ENCODE measurements at places on chromosomes 3 and 15.

DNA sequence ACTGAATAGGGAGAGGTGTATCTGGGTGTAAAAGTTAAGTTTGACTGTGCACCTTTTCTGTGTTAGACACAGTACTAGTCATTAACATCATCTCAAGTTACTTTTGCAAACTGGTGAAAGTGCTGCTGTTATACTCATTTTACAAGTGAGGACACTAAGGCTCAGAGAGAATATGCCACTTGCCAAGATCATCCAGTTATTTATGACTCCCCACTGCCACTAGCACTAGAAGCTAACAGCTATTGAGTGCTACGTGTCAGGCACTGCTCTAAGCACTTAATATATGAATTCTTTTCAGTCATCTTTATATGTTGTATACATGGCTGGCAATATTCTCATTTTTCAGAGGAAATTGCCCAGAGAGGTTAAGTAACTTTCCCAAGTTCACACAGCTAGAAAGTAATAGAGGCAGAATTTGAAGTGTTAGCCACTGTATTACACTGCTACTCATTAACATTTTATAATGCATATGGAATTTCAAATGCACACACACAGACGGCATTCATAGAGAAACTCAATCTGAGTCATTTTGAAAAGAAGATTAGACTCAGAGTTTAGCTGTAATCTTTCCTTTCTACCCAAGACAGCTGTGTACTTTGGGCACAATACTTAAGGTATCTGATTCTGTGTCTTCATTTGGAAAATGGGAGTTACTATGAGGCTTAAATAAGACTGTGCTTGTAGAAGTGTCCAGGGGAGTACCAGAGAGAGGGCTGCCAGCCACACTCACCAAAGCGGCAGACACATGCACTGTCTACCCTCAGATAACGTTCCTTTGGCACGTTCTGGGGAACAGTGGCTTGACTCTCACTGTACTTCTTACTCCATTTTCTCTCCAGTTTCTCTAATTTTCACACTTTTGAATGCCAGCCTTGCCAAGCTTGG is 1.3 kb upstream of the MASP1 start:
- DNase-seq, result no peak

DNA sequence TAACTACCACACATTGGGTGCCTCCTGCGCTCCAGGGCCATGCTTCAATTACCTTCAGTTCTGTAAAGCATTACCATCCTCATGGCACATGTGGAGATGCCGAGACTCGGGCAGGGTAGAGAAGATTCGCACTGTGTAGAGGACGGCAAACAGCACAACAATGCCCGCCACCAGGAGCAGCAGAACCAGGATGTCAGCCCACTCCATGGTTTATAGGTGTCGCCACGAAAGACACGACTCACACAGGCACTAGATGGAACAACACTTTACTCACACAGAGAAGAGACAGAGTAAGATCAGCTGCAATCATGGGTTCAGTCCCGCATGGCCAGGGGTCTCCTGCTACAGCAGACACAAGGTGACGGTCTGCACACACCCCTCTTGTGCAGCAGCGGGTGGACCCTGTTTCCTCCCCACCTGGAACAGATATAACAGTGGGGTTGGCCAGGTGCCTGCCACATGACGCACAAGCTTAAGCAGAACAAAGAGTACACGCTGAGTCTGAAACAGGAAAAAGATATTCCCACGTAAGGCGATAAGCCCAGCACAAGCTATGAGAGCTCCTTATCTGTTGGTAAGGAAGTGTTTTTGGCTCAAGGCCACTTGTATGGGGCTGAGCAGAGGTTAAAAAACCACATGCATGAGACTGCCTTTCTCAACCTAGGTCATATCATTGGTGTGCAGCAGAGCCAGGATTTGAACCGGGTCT is 2.5 kb upstream of the TBC1D21 start:
- peak; percentile 17 for DNase-seq

- no peak for DNase-seq
Measured at GRCh38 chr3:58693940-58694850, 27.6 kb upstream of the FAM3D start.

DNA sequence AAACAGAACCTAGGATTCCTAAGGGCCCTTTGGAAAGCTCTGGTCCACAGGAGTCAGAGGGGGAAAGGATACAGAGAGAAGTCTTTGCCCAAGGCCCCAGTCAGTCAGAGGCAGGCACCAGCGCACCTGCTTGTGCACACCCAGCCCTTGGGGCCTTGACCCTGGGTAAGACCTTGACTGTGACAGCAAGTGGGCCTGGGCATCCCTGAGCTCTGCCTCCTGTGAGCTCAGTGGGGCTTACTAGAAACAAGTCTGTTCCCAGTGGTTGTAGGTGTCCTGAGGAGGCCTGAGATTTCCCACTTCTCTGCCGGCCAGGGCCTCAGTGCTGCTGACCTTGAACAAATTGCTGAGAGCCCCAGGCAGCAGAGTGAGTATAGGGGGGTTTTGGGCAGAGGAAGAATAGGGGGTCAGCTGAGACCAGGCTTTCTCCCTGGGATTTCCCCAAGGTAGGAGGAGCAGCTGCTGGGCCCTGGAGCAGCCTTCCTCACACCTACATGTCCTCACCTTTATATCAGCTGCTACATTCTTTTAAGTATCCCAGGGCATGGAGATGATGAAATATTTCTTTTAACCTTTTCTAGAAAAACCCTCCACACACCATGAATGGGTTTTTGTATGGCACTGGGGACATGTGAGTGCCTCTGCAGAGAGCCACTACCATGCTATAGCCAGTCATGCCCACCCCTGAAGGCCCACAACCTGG is 9.7 kb upstream of the DAG1 start:
- DNase-seq, result no peak

DNA sequence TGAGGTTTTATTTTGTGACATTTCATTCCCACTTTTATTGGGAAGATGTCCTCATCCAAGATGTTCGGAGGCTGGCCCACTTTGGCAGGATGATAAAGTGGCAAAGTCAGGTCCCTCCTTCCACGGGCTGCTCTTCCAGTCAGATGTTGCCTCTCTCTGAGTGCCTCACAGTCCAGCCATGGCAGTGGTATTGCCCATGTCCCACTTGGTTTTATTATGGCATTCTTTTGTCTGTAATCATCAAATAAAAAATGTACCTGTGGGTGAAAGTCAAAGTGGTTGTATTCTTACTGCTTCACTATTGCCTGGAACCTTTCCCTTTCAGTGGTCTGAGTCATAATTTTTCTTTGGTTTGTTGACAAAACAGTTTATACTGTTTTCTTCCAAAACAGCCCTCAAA is 20.2 kb downstream of the ARNT2 start:
- DNase-seq, result no peak

DNA sequence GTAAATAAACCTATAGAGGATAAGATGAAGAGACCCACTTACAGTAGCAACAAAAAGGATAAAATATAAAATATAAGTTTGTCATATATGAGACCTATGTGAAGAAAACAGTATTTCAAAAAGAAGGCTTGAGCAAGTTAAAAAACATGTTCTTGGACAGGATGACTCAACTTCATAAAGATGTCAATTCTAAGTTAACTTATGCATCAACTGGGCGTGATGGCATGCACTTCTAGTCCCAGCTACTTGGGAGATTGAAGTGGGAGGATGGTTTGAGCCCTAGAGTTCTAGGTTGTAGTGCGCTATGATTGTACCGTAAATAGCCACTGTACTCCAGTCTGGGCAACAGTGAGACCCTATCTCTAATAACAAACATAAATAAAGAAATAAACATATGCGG is 59.7 kb downstream of the PDCD6IP start:
- no peak for DNase-seq

DNA sequence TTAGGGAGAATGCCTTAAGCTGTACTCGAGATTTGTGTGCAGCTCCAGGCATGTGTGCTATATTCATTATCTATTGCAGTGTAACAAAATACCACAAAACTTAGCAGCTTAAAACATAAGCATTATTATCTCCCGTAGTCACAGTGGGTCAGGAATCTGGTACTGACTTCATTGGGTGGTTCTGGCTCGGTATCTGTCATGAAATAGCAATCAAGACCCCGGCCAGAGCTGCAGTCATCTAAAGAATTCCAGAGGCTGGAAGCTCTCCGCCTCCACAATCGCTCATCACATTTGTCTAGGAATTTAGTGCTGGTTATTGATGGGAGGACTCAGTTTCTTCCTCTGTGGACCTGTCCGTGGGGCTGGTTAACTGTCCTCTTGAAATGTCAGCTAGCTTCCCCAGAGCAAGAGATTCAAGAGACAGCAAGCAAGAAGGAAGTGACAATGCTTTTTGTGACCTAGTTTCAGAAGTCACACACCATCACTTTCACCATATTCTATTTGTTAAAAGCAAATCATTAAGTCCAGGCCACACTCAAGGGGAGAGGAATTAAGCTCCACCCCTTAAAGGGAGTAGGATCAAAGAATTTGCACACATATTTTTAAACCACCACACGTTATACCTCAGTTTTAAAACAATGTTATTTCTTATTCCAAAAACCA is 76.1 kb downstream of the TOP2B start:
- DNase-seq, result no peak

GRCh38 chr15:84081391-84082168 is 154.0 kb upstream of the GOLGA6L4 start:
- DNase-seq, result no peak

- no peak for DNase-seq
Measured at GRCh38 chr3:76646921-76647562, 392.9 kb upstream of the ROBO2 start.

DNA sequence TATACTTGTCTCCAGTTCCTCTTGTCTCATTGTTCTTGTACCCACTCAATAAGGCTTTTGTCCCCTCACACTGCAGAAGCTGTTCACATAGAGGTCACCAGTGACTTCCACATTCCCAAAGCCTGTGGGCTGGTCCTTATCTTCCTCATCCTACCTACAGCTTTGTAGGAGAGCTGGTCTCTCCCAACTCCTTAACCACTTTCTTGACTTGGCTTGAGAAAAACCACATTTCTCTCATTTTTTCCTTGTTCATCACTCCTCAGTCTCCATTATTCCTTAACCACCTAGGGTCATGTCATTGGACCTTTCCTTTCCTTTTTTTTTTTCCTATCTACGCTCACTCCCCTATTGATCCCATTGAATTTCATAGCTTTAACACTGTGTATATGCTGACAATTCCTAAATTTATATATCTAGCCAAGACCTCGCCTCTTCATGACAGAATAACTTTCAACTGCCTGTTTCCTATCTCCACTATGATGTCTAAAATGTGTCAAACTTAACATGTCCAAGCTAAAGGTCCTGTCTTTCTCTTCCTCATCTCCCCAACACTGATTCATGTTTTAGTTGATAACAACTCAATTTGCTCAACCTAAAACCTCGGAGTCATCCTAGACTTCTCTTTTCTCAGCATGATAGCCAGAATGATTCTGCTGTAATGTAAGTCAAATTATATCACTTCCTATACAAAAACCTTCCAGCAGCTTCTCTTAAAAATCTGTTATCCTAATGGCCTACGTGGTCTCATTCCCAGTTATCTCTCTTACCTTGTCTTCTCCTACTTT is 49.5 kb downstream of the CEP63 start:
- DNase-seq, result no peak

GRCh38 chr15:99328106-99329072 is 77.1 kb downstream of the LRRC28 start:
- no peak for DNase-seq

- DNase-seq, result no peak
Measured at GRCh38 chr3:17945018-17945798, 202.8 kb upstream of the TBC1D5 start.

- no peak for DNase-seq
Measured at GRCh38 chr15:50116477-50116876, 2.6 kb downstream of the ATP8B4 start.

DNA sequence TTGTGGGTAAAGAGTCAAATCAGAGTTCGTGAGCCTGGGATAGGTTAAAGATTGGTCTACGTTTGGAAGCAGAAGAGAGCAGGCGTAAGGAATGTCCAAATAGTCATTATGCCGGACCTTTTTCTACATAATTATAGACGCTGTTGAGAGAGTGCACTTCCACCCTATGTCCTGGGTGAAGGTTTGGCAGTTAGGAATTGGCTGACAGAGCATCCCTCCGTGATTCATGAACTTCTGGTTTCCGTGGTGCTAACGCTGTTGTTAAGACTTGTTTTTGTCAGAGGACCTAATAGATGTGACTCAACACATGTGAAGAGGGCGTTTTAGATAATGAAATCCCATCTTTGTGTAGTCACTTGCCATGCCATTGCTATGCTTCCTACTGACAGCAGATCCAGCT is 1.1 kb downstream of the EAF1 start:
- no peak for DNase-seq

GRCh38 chr3:101072300-101072699 is 79.1 kb upstream of the ABI3BP start:
- DNase-seq, result no peak

GRCh38 chr3:13745636-13746035 is 134.2 kb downstream of the WNT7A start:
- DNase-seq, result no peak

GRCh38 chr15:44153352-44153751 is 41.7 kb downstream of the FRMD5 start:
- DNase-seq, result no peak

- no peak for DNase-seq
Measured at GRCh38 chr15:79903144-79903543, 6.3 kb upstream of the MTHFS start.

DNA sequence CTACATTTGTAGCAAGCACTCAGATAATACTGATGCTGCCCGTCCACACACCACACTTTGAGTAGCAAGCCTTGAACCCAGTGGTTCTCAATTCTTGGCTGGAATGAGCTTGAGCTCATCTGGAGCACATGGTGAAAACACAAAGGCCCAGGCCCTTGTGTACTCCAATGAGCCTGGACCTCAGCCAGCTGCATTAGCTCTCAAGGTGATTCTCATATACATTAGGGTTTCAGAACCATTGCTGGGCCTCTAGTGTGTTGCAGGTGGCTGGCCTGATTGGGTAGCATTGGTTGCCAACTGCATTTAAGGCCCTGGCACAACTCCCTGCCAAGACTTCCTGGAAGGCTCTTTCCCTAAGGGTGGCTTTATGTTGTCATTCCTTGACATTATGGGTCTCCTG is 23.4 kb upstream of the ZFAND6 start:
- DNase-seq, result peak; percentile 54
